ENCODE measurements at places on chromosomes 16 and 17.

DNA sequence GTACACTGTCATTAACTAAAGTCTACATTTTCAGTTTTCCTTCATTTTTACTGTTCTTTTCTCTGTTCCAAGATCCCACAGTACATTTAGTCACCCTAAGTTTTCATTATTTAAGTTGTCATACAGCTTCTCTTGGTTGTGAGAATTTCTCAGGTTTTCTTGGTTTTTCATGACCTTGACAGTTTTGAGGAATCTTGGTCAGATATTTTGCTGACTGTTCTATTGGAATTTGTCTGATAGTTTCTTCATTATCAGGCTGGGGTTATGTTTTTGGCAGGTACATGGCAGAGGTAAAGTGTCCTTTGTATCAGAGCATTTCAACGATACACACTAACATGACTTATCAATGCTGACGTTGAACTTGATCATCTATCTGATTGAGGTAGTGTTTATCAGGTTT is 19.6 kb downstream of the MBTD1 start:
- DNase-seq: no peak

- no peak for DNase-seq
Measured at GRCh38 chr16:57826706-57827625, 24.7 kb upstream of the KIFC3 start.

DNA sequence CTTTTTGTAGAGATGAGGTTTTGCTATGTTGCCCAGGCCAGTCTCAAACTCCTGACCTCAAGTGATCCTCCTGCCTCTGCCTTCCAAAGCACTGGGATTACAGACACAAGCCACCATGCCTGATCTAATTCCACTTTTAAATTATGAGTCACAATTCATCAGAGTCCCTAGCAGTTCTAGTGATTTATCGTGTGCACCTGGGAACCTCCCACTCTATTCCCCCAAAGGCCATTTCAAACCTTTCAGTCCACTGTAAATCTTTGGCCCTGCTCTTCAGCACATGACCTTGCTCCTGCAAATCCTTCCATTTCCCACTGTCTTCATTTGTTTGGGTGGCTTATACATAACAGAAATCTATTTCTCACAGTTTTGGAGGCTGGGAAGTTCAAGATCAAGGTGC is 73.0 kb downstream of the HS3ST2 start:
- no peak for DNase-seq

GRCh38 chr16:85162478-85163277 is 50.4 kb upstream of the CIBAR2 start:
- no peak for DNase-seq

GRCh38 chr17:65918916-65919315 is 273.0 kb downstream of the CEP112 start:
- DNase-seq: no peak

GRCh38 chr17:32656886-32657285 is 170.1 kb downstream of the CDK5R1 start:
- DNase-seq: no peak

DNA sequence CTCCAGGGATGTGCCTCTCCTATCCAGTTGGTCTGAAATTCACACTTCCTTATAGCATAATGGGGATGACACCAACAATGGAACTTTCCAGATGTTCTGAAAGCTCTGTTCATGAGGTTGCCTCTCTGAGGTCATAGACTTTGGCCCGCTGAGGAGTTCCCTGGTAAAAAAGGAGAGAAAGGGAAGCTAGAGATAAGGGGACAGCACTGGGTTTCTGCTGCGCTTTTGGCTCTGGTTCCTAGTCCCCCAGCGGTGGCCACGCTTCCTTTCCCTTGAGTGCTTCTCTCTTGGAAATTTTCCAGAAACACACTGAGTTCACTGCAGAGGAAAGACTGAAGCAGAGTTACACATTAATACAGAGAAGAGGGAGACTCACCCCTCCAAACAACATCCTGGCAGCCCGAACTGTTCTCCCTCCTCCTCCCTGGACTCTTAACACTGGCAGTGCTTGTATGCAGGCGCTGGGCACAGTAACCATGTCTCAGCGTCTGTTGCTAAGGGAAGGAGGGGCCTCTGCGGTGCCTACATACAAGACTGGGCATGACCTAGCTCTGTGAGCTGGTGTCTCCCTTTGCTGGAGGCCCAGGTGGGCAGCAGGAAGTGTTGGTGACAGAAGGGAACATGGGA is at the start of gene DNAH3:
TSS of gene DNAH3 (minus strand) at position 472 of the 627 bp plus-strand sequence. CDS start 527 bp downstream, outside the sequence.
- no peak for DNase-seq

GRCh38 chr16:24281466-24281865 is 25.3 kb downstream of the CACNG3 start:
- no peak for DNase-seq

DNA sequence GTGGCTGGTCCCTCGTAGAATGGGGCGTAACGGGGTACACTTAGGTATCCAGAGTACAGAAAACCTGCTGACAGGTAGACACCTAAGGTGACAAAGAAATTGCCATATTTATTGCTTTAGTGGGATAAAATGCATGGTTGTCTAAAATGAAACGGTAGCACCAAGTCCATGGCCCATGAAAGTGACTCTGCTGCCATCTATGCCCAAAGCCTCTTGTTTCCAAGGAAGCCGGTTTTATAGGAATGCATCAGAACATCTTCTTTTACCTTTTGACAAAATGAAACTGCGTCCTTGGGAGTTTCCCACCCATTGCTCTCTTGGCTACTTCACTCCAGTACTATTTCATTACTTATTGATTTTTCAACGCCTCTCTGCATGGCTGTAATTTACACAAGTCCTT is 151.3 kb upstream of the ZFHX3 start:
- no peak for DNase-seq

GRCh38 chr17:77034677-77035424 is 105.9 kb upstream of the SEC14L1 start:
- DNase-seq: no peak

DNA sequence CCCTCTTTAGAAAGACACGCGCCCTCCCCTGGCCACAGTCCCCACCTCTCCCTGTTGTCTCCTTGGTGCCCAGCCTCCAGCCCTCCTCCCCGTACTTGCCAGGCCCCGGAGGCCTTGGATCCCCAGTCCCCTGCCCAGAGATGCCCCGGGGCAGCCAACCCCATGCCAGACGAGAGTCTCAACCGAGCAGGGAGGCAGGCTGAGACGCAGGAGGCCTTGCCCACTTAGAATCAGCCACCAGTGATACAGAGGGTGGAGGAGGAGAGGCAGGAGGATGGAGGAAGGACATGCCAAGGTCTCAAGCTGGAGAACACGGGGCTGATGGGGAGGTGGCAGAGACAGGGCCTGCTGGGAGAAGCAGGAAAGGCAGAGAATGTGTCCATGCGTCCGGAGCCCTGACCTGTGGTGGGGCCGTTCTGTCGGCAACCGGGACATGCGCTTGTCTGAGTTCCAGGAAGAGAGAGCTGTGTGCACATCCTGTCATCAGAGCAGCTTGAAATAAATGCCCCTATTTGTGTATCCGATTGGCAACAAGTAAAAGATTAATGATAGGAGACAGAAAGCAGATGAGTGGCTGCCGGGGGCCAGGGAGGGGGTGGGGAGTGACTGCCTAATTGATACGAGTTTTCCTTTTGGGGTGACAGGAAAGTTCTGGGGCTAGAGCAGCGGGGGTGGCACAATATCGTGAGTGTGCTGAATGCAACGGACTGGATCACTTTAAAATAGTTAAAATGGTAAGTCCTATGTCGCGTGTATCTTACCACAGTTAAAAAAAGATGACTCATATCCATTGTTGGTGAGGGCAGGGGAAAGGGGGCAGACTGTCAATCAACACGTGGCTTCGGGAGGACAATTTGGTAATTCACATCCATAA is 44.7 kb upstream of the MEAK7 start:
- DNase-seq: no peak

- DNase-seq: no peak
Measured at GRCh38 chr17:36848008-36848902, 89.0 kb upstream of the LHX1 start.

Measured in BJ (cell line).